ENCODE measurements at places on chromosomes 6 and 20. TPM values are rescaled to one million over a fixed set of nuclear protein-coding genes. Genes with fewer than 3 reads are reported as not detected.

- no peak for DNase-seq
- H3K4me3 ChIP-seq: no peak overlapping the region
- H3K36me3 ChIP-seq: no peaks in the 10 kb centered on the region
- peaks cover 7% of the 10 kb centered on the region for H3K27me3 ChIP-seq
- H3K27ac ChIP-seq: no peak overlapping the region
These were observed 12.3 kb upstream of the CCDC167 start for GRCh38 chr6:37511910-37512399.

- no peak overlapping the region for H3K27ac ChIP-seq
- DNase-seq: no peak
- H3K4me1 ChIP-seq: no peaks in the 10 kb centered on the region
- no peak overlapping the region for H3K4me3 ChIP-seq
These were observed 72.0 kb upstream of the TBX18 start for GRCh38 chr6:84836366-84836765.

DNA sequence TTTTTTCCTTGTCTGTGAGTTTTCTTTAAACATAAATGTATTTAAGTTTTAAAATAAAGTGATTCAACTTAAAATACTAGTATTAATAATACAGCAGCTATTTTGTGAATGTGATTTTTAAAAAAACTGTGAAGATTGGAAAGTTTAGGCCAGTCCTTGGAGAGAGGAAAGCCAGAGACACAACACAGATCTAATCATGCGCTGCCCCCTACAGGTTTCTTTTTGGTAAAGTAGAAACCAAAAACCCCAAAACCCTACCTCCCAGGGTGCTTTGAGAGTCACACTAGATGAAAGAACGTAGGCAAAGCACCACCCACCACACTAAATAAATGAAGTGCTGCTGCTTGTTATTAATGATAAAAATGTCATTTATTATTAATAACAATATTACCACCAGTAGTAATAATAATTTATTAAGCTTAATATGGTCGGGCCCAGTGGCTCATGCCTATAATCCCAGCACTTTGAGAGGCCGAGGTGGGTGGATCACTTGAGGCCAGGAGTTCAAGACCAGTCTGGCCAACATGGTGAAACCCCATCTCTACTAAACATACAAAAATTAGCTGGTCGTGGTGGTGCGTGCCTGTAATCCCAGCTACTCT lies 33.7 kb downstream of the SLC9A8 start:
- no peak overlapping the region for H3K4me3 ChIP-seq
- H3K36me3 ChIP-seq: peaks cover 52% of the 10 kb centered on the region
- H3K4me1 ChIP-seq: peaks cover 40% of the 10 kb centered on the region

DNA sequence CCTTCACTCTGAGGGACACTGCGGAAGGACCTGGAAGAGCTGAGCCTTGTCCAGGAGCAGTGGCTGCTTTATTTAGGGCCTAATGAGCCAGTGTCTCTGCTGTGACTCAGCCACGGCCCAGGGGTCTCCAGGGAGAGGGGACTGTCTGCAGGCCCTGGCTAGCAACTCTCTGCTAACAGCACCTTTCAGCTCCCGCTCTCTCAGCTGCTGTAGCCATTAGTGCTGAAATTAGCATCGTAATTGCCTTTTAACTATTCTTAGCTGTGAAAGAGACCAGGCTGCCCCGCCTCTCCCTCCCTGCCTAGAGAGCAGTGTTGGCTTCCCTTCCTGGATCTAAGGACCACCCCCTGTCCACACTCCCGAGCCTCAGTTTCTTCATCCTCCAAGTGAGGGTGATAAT lies 53.1 kb upstream of the SLC32A1 start:
- H3K36me3 ChIP-seq: no peaks in the 10 kb centered on the region
- H3K4me3 ChIP-seq: no peak overlapping the region

DNA sequence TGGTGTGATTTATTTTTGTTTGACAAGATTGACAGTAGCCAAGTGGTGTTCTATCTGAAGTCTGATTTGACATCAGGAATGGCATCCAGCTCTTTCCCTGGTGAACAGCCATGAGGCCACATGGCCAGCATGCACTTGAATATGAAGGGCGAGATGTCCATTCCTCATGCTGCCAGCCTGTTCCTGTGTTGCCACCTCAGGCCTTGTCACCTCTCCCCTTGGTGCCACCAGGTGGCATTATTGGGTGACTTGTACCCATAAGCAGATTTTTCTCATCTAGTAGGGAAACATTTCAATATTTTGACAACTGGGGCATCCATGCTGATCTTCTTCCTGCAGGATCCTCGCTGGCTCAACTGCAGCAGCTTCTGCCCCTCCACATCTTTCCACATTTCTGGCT lies 199.1 kb downstream of the ERMARD start:
- H3K27ac ChIP-seq: no peak overlapping the region
- no peaks in the 10 kb centered on the region for H3K4me1 ChIP-seq
- no peaks in the 10 kb centered on the region for H3K27me3 ChIP-seq

The GPLD1 gene
- total RNA-seq: 2.7 TPM
